ENCODE measurements at places on chromosomes 16 and 17.

DNA sequence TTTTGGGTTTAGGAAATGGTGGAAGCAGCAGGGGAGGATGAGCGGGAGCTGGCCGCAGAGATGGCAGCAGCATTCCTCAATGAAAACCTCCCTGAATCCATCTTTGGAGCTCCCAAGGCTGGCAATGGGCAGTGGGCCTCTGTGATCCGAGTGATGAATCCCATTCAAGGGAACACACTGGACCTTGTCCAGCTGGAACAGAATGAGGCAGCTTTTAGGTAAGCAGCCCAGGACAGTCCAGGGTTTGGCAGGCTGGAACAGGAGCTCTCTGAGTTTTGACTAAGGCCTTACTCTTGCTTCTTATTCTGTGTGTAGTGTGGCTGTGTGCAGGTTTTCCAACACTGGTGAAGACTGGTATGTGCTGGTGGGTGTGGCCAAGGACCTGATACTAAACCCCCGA is 41.4 kb downstream of the SF3B3 start:
- no peak for DNase-seq

GRCh38 chr17:34024806-34025551 is 230.1 kb upstream of the CCL2 start:
- DNase-seq = no peak

DNA sequence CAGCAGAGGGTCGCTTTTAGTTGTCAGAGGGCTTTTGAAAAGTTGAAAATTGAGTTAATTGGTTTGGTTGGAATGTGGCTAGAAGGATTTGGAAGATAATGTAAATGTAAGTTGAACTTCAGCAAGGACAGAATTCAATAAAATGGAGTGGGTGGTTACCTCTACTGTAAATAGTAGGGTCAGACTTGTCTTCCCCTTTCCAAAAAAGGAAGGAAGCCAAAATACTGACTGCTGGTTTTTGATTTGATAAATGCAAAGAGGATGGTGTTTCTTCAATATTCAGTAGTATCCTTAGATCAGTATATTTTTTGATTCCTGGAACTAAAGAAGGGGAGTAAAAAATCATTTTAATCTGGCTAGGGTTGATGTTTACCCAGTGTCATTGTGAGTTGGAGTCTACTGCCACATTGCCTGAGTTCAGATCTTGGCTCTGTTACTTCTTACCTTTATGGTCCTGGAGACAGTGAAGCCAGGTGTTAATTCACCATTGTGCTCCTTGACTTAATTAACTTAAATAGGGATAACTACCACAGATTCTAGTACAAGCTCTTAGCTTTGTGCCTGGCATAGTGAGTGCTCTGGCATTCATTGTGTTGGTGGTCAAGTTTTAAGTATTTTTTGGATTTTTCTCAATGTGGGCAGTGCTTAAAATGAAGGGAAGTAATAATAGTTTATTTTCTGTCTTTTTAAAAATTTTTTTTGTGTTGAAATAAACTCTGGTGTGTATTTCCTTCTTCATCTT is 4.4 kb downstream of the HAPSTR1 start:
- DNase-seq = no peak

- no peak for DNase-seq
Measured at GRCh38 chr17:79666111-79666510, 55.3 kb upstream of the RBFOX3 start.

DNA sequence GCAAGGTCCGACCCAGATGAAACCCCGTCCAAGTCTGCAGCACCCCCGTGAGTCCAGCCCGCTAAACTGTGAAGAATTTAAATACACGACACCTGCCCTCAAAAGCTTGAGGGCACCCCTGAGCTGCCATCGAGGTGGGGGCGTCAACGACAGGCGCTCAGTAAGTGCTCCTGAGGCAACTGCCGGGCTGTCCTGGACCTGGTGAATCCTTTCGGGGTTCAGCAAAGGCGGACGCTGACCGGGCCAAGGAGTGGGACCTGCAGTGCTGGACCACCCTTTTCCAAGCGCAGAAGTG is 512 bp upstream of the ENDOV start:
- no peak for DNase-seq
